Activated CD4-positive, alpha-beta T cell treated with anti-CD3 and anti-CD28 coated beads for 36 hours (primary cell): ENCODE measurements at places on chromosomes 5 and 9.

DNA sequence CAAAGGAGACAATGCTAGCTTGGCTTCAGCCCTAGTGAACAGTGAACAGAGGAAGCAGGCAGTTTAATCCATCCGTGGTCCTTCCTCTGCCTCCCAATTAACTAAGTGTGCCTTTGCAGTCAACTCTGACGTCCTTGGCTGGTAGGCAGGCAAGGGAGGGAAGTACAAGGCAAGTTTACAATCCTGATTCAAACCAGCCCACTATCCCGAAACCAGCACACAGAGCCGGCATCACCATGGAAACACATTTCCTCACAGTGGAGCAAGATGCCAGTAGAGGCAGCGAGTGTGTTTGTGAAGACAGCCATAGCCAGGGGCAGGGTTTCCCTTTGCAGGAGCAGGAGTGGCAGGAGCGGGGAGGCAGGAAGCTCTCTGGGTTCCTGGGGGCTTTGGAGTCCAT is 73.9 kb downstream of the GOLPH3 start:
- DNase-seq = no peak

DNA sequence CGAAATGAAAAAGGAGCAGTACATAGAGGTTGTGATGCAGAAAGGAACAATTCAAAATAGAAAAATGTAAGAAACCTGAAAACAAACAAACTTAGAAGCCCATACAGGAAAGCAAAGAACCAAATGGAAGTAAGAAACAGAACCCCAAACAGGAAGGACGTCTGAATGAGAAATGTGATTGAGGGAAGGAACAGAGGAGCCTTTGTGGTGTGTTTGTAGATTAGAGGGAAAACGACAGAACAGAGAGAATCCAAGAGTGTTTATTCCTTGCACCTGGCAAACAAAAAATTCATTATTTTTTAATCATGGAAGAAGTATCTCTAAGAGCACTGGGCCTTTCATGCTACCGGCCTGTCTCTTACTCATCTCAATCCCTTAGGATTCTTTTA is 67.8 kb upstream of the ZSWIM6 start:
- DNase-seq = no peak

DNA sequence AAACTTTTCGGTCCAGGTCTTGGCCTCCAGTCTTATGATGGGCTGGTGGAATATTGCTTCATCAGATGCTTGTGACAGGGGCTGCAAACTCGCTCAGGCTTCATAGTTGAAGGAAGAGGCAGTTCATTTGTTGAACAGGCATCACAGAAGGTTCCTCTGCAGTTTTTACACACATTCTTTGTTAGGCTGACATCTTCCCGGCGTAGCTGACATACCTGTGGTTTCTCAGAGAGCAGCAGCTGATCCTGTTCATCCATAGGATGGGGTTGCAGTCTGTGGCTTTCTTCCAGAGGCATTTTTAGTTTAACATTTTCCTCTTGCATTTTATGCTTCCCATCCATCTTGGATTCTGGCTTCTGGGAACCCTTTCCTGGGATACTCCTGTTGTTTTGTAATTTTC is 1255.2 kb downstream of the EFNA5 start:
- no peak for DNase-seq

- no peak for DNase-seq
Observed at GRCh38 chr9:133971981-133972941, 19.9 kb downstream of the VAV2 start.

- DNase-seq = peak; percentile 78
Observed at GRCh38 chr5:55344392-55344992, 36.7 kb downstream of the MTREX start.

GRCh38 chr9:116859763-116860162 is 172.7 kb downstream of the TRIM32 start:
- no peak for DNase-seq
